ENCODE measurements at places on chromosomes 12 and 14.

DNA sequence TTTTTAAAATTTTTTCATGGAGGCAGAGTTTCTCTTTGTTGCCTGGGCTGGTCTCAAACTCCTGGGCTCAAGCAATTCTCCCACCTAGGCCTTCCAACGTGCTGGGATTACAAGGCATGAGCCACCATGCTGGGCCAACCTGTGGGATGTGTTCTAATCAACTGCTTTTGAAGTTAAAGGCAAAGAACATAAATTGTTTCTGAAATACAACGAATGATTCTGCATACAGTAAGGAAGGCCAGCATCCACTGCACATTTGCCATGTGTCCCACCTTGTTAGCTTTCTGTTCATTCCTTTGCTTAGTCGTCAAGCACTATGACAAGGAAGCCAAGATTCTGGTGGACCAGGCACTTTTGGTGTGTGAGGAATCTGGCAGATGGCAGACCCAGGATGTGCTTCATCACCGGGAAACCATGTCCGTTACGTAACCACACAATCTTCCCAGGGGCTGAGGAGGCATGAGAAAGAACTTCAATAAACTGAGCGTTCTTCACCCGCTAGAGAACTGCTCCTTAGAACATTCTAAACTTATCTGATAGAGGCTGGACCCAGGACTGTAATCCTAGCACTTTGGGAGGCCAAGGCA lies 24.5 kb downstream of the MOK start:
- peak; percentile 88 for DNase-seq

GRCh38 chr12:96020314-96021003 lies 14.9 kb downstream of the LTA4H start:
- DNase-seq, result no peak

- peak; percentile 27 for DNase-seq
Measured at GRCh38 chr12:50706606-50707005, 57.3 kb upstream of the ATF1 start.

- DNase-seq, result peak; percentile 78
Measured at GRCh38 chr12:80877721-80878265, 59.9 kb downstream of the LIN7A start.

- DNase-seq, result no peak
Measured at GRCh38 chr12:60930151-60930550, 1330.1 kb upstream of the USP15 start.

- no peak for DNase-seq
Measured at GRCh38 chr14:94795372-94795771, 25.5 kb upstream of the GSC start.

DNA sequence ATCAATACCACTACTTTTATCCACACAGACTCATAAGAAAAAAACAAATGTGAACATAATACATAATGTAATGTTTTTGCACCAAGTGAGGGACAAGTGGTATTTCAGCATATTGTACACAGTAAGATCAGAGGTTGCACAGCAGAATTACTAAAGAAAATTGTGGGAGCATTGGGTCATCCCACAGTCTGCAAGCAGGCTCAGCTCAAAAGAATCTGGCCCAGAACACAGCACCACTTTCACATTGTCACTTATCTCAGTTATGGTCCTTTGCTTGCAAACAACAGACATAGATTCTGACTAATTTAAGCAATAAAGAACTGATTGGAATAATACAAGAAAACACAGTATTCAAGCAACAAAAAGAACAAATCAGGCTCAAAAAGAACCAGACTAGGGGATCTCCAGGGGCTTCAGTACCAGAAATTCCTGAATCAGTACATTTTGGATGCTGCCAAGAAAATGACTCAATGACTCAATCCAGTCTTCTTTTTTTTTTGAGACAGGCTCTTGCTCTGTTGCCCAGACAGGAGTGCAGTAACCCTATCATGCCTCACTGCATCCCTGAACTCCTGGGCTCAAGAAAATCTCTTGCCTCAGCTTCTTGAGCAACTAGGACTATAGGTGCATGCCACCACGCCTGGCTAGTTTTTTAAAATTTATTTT lies 42.9 kb upstream of the EEA1 start:
- DNase-seq, result peak; percentile 84

GRCh38 chr12:67069451-67070306 lies 199.5 kb upstream of the CAND1 start:
- DNase-seq, result no peak

DNA sequence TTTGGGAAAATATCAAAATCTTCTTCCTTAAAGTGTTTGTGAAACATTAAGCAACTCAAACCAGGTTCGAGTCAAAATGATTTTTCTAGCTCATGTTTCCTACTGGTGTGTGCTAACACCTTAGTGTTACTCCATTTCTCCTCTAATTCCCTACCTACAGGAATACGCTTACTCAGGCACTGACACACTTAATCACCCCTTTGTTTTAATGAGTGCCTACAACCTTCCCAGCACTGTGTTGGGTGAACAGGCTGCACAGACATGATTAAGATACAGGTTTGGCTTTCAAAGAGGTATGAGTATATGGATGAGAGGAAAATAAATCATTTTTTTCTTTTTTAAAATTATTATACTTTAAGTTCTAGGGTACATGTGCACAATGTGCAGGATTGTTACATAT lies 15.6 kb upstream of the PZP start:
- DNase-seq, result no peak

- no peak for DNase-seq
Measured at GRCh38 chr12:6840330-6840729, 395 bp upstream of the GNB3 start.

DNA sequence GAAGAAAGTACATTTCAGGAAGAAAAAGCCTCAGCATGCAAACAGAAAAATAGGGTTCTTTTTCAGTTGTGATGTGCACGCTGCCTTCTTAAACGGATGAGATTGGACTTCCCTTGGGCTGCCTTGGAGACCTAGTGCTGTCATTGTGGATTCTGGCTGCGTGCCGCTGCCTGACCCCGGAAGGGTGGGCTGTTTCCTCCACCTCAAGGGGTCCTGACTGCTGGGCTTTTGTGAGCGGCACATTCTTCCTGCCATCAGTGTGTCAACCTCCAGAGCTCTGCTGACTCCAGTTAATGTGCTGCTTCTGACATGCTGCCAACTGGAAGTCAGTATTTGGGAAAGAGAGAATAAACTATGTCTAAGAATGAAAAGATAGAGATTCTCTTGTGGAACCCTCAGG lies 25.1 kb downstream of the CCNK start:
- DNase-seq, result no peak

DNA sequence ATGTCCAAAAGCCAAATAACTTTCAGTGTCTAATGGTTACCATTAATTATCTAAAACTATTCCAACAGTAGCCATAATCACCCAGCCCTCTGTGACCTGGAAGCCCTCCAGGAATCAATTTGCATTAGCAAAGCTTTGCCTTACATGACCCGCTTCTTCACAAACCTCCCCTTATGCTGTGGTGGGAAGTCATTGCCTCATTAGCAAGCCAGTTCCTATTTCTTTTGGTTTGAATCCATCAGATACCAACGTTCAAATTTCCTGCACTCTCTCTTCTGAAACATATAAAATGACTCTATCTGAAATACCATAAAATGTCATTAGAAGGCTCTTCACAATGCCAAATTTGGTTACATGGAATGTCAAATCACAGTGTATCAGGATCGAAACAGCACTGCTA lies 268.3 kb upstream of the PRKD1 start:
- peak; percentile 60 for DNase-seq

- no peak for DNase-seq
Measured at GRCh38 chr12:116128779-116129178, 148.7 kb downstream of the MED13L start.

DNA sequence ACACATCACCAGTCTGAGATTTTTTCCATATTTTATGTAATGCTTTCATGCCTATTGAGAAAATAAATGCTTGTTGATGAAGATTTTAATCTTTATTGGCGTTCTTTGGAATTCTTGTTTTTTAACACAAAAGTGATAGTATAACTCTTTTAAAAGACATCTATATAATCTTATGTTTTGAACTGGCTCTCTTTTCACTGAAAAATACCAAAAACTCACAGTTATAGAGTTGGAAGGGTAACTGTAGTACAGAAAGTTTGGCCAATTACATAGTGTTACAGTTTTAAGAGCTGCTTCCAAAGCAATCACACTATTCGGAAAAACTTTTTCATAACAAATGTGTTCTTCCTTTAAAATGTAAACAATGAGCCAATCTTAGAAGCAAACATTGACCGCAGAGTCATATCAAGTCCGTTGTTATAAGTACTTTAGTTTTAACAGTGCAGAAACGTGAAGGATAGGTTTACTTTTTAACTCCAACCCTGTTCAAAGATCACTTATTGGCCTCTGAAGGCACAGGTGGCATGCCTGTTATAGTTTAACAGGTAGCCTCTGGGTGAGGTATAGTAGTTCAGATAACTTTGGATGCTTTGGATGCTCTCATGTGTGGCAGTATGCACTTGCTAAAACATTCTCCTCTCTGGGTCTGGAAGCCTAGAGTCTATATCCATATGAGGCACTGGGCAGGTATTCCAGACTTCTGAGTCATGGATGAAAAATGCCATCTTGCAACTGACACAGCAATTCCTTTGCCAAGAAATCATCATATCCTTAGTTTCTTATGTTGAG lies 12.1 kb upstream of the NTN4 start:
- peak; percentile 74 for DNase-seq

- DNase-seq, result no peak
Measured at GRCh38 chr12:111984820-111985219, 28.1 kb downstream of the TMEM116 start.

DNA sequence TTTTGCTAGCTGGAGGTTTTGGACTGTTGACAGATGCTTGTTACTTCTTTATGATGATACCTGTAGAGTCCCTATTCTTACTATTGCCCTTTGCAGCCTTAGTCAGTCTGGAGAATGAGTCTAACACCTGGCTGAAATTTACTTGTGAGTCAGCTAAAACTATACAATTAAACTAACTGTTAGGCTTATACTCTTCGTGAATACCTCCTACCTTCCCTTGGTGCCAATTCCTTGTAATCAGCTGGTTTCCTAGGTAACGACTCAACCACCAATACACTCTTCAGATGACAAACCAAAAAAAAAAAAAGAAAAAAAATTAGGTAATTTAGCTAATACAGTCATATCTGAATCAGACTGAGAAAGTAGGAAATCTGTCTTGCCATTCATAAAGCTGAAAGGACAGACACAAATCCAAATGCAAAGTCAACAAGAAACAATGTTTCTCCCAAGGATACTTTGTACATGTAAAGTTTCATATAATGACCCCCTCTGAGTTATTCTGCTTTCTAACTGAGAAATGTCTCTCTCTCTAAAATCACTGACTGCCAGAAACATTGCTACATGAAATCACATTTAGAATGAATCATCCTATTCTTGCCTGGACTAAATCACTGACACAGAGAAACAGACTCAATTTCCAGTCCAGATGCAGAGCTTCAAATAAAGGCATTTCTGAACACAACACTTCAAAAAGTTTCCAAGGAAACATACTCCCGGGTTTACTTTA lies 56.5 kb upstream of the CDKL1 start:
- DNase-seq, result peak; percentile 89

DNA sequence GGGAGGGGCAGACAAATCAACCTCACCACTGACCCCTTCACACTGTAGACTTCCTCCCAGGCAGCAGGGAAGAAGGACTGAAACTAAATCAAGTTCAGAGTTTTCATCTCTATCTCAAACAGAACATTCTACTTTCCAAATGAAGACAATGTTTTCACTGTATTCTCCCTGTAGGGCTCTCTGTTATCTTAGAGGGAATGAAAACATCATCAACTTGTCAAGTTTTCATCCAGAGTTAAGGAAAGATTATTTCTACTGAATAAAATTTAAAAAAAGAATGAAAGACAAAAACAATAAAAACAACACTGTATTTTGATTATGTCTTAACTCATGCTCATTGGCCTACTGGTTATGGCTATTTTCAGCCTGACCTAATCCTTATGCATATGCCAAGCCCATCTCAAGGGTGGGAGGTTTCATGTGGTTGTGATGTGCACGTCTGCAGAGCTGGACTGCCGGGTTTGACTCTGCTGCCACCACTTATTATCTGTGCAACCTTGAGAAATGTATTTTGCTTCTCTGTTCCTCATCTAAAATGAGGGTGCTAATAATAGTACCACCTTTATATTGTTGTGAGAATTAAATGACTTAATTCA lies 152.0 kb upstream of the AVPR1A start:
- no peak for DNase-seq

- no peak for DNase-seq
Measured at GRCh38 chr12:48881686-48882314, 16.1 kb upstream of the RND1 start.

- peak; percentile 34 for DNase-seq
Measured at GRCh38 chr14:81211844-81212243, 8.9 kb downstream of the GTF2A1 start.

- DNase-seq, result peak; percentile 37
Measured at GRCh38 chr12:57139796-57140649, 7.4 kb downstream of the LRP1-AS start.

DNA sequence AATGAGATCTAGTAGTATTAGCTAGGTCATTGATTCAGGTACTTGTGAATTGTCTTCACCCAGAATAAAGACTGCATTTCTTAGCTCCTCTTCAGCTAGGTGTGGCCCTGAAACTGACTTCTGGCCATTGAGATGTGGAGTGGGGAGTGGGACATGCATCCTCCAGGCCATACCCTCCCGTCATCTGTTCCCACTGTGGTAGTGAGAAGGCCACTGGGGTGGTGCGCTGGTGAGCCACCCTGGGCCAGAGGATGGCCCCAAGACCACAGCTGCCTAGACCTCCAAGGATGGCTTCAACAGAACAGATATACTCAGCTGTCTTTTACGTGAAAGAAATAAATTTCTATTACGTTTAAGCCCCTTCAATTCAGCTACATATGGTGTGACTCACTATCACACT lies 36.5 kb downstream of the TRIM9 start:
- no peak for DNase-seq

GRCh38 chr12:10285919-10286318 lies 21.8 kb upstream of the KLRD1 start:
- no peak for DNase-seq

GRCh38 chr14:75667099-75667765 lies 6.2 kb downstream of the TTLL5 start:
- no peak for DNase-seq

- DNase-seq, result no peak
Measured at GRCh38 chr12:133081159-133081780, 547 bp downstream of the ZNF140 start.

DNA sequence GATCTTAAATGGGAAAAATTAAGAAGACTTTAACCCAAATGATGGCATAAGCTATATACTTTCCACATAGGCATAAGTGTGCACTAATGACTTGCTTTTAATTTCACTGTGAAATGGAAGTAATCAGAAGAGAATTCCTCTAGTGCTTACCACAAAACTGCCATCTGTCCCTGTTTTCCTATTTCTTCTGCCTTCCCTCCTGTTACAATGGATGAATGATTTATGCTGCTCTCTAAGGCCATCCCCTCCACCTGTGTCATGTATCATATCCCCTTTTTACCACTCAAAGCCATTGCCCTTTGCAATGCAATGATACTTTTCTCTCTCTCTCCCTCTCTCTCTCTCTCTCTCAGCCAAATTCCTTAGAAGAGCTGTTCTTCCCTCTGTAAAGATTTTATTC lies 109.1 kb downstream of the C12orf50 start:
- no peak for DNase-seq
